ENCODE measurements at places on chromosomes 2 and 18. TPM values are rescaled to one million over a fixed set of nuclear protein-coding genes. Genes with fewer than 3 reads are reported as not detected.
A peak's percentile ranks its signal among the peaks of the same experiment; 100 is the strongest.

The HOXD12 gene
- total RNA-seq: not detected

The TCF4 gene
- total RNA-seq: 301 TPM

The CHST10 gene
- 21.4 TPM for total RNA-seq

The DUSP19 gene
- total RNA-seq: 5.8 TPM

DNA sequence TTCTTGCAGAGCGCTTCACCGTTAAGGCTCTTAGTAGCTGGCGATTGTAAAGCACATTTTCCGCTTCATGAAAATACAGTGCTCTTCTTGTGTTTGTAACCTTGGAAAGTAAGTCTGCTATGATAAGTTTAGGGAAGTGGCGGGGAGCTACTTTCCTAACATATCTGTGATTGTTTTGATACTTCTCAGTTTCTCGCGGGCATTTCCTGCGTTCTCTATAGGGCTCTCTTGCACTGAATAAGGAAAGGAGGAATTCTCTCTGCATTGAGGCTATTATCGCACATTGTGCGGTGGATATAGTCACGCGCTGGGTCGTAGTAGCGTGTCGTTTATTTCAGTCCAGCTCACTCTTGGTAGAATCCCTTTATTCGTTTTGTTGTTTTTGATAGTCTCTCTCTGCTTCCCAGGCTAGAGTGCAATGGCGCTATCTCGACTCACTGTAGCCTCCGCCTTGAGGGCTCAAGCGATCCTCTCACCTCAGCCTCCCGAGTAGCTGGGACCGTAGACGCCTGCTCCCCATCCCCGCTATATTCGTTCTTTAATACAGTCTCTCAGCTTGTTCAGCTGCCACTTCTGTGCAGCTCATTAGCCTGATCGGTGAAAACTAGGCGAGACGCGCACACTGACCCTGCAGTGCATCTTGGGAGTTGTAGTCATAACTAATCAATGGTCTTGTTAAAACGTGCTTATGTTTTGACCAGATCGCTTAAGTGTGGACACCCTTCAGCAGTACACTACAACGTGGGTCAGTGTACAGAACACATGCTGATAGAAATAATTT, 1.0 kb upstream of the PPP4R3B start:
- DNase-seq: peak; percentile 81

- no peak for DNase-seq
Measured at GRCh38 chr2:134161170-134161547, 92.7 kb upstream of the MGAT5 start.

GRCh38 chr2:207939342-207940108, 85.8 kb downstream of the PLEKHM3 start:
- no peak for DNase-seq

DNA sequence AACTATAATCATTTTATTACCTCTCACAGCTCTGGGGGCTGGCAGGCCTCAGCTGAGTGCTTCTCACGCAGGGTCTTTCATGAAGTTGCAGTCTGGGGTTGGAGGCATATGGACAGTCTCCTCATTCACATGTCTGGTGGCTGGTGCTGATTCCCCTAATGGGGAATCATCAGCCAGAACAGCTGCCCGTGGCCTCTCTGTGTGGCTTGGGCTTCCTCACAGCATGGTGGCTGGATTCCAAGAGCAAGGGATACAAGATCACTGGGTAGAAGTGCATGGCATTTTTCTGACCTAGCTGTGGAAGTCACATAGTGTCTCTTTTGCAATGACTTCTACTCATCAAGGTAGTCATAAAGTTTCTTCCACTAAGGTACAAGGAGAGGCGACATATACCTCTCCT, 59.0 kb upstream of the LAPTM4A start:
- DNase-seq: no peak

GRCh38 chr2:195587966-195588365, 69.1 kb upstream of the SLC39A10 start:
- no peak for DNase-seq

DNA sequence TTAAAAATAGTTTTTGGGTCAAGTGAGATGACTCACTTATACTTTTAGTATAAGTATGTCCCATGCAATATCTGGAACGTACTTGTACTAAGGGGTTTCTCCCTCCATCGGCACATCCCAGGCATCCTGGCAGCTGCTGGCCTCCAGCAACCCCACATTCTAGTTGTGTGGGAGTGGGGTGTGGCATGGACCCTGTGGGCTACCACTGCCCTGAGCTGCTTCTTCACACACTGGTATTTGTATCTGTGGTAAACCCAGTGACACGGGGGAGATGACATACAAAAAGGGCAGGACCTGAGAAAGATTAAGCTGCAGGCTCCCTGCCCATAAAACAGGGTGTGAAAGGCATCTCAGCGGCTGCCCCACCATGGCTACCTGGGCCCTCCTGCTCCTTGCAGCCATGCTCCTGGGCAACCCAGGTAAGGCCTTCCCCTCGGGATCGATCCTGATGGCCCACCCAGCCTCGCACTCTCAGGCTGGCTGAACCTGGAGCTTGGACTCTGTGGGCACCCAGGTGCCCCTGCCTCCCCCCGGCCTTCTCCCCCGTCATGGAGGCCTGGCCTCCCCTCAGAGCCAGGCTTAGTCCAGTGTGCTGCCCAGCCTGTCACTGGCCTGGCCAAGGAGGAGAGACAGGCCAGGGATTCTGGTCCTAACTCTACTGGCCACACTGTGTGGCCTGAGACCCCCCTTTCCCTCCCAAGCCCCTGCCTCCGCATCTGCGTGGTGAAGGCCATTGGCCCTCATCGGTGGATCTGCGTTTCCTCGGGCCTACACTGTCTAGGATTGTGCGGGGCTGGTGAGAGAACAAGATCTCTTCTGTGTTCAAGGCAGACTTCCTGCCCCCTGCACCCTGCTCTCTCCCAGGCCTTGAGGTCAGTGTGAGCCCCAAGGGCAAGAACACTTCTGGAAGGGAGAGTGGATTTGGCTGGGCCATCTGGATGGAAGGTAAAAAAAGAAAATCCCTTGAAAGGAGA, at the start of gene GNLY:
GNLY (plus strand) TSS at position 307 of the 974 bp plus-strand sequence; CDS start at position 368, 61 bp downstream.
- no peak for DNase-seq

DNA sequence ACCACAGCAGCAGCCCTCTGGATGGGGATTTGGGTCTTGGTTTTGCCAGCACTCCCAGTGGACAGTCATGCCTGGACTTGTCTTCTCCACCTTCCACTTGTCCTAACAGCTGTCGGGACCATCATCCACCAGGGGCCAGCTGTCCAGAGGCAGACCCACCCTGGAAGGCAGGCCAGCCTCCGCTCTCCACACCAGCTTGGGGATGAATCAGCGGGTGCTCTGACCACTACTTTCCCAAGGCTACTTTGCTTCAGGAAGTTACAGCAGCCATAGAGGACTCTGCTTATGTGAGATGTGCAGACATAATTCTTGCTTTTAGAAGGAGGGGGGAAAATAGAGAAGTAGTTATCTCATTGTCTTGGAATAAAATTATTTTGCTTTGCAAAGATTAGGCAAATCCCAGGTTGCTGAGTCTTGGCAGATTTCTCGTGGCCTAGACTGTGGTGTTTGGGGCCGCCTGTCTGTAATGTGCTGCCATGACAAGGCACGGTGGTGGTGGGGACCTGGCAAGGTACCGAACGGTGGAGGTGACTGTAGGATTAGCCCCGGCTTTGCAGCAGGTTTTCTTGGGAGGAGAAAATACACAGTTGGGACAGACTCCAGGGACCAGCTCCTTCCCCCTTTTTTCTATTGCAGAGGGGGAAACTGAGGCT, 148.7 kb downstream of the AGAP1 start:
- DNase-seq: peak; percentile 80

- no peak for DNase-seq
Measured at GRCh38 chr2:149185942-149186490, 144.4 kb upstream of the LYPD6 start.

DNA sequence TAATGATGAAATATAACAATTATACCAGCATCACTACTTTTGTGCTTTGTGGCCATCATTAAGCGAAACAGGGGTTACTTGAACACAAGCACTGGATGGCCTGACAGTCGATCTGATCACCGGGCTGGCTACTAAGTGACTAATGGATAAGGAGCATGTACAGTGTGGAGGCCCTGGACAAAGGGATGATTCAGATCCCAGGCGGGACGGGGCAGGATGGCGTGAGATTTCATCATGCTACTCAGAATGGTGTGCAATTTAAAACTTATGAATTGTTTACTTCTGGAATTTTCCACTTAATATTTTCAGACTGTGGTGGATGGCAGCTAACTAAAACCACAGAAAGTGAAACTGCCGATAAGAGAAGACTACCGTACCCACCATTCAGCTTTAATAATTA, 7.0 kb upstream of the CLIP4 start:
- no peak for DNase-seq

- DNase-seq: no peak
Measured at GRCh38 chr2:181465676-181466375, 8.6 kb downstream of the ITGA4 start.

All from tongue (tissue), 3 donors.